GM12878 (cell line): ENCODE measurements at places on chromosomes 1 and 21. TPM values are rescaled to one million over a fixed set of nuclear protein-coding genes. Genes with fewer than 3 reads are reported as not detected.
A peak's percentile ranks its signal among the peaks of the same experiment; 100 is the strongest.

ARHGEF16 gene
- not detected in 2 replicates for total RNA-seq

DAB1 gene
- 0.10 TPM in 1 of 2 replicates, not detected in the other for total RNA-seq

DNA sequence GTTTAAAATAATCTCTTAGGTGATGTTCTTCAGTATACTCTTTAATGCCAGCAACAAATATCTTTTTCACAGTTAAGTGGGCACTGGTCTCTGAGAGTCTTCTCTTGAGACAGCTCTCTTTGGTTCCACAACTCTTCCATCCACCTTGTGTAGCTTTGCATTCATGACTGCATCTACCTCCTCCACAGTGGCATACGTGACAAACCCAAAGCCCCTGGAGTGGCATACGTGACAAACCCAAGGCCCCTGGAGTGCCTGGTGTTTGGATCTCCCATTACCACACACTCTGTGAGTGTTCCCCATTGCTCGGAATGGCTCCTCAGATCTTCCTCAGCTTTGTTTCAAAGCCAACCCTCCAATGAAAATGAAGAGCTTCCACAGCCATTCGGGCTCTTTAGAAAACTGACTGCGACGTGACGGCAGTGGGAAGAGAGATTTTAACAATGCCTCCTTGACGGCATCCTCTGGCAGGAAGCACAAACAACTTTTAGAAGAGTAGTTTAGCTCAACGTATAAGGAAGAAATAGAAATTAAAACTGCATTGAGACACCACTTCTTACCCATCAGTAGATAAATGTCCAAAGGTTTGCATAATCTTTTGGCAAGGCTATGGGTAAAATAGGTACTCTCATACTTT lies 45.8 kb downstream of the SLC30A7 start:
- no peak for DNase-seq
- no peak overlapping the region for H3K27ac ChIP-seq
- no peak overlapping the region for H3K4me3 ChIP-seq
- H3K27me3 ChIP-seq = no peaks in the 10 kb centered on the region
- H3K4me1 ChIP-seq = no peaks in the 10 kb centered on the region

GRCh38 chr1:156592158-156592909 lies 758 bp downstream of the NAXE start:
- peak overlapping the region; percentile 86 for H3K27ac ChIP-seq
- peaks cover 5% of the 10 kb centered on the region for H3K4me1 ChIP-seq
- no peak for DNase-seq
- peak overlapping the region; percentile 89 for H3K4me3 ChIP-seq

- no peaks in the 10 kb centered on the region for H3K27me3 ChIP-seq
- DNase-seq = peak; percentile 20
- no peaks in the 10 kb centered on the region for H3K36me3 ChIP-seq
- H3K4me1 ChIP-seq = no peaks in the 10 kb centered on the region
- no peak overlapping the region for H3K4me3 ChIP-seq
- H3K27ac ChIP-seq = no peak overlapping the region
Observed at GRCh38 chr1:178310685-178311105, 186.1 kb downstream of the CLEC20A start.
